ENCODE measurements at places on chromosomes 4 and X. TPM values are rescaled to one million over a fixed set of nuclear protein-coding genes. Genes with fewer than 3 reads are reported as not detected.

DNA sequence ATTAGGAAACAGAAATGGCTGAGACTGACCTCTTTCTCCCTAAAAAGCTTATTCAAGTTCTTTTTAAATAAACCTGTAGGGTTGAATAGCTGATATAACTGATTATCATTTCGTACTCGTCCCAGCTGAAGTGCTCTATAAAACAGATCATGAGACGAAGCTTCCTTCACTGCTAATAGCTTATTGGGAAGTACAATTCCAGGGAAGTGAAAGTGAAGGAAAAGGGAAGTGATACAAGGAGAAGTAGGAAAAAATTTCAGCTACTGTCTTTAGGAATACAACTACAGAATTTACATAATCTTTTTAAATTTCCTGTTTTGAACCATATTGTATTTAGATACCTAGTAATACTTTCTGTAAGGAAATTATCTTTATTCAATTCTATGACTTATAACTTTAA lies 103.0 kb downstream of the SNCA start:
- ATAC-seq = no peak

DNA sequence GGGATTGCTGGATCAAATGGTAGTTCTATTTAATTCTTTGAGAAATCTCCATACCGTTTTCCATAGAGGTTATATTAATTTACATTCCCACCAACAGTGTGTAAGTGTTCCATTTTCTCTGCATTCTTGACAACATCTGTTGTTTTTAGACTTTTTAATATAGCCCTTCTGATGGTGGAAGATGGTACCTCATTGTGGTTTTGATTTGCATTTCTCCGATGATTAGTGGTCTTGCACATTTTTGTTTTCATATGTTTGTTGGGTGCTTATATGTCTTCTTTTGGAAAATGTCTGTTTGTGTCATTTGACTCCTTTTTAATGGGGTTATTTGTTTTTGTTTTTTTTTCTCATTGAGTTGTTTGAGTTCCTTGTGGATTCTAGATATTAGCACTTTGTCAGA lies 75.3 kb upstream of the PUDP start:
- no peak for ATAC-seq

GRCh38 chrX:134633832-134634231 lies 24.4 kb downstream of the PLAC1 start:
- ATAC-seq = no peak

DNA sequence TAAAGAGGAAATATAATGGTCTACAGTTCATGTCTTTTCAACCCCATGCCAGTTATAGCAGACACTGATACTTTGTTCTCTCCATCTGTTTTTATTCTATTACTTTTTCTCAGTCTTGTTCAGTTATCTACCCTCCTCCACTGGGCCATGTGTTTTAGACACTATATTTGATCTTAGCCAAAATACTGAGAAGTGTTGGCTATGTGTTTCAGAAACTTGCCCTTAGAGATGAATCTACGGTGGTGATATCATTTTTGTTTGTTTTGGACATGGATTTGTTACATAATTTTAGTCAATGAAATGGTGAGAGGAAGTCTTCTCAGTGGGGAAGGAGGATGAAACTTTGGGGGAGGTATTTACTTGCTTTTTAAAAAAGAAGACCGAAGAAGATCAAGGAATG lies 211.5 kb upstream of the DDX53 start:
- no peak for ATAC-seq

GRCh38 chrX:18674417-18674787 lies 2.5 kb upstream of the RS1 start:
- peak; percentile 45 for ATAC-seq

DNA sequence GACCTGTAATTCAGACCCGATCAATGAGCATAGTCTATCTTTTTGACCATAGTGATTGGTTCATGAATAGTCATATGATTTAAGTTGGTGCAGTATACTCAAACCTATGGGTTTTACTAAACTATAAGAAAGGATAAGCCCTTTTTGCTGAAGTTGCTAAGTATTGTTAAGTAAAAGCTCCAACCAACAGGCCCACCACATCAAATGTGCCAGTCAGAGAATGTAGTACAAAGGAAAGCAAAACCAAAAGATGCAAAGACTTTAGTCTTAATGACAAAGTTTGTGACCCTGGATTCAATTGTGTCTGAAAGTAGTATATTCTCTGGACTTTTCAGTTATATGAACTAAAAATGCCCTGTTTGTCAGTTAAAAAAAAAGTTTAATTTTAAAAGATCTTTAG lies 208.1 kb upstream of the TET2 start:
- ATAC-seq = no peak

- ATAC-seq = no peak
Measured at GRCh38 chr4:112329672-112330375, 32.7 kb downstream of the ALPK1 start.

GRCh38 chrX:74925225-74926088 lies at the start of gene NEXMIF:
NEXMIF (minus strand) TSS chrX:74925452.
- ATAC-seq = peak; percentile 65

GRCh38 chr4:3729188-3729881 lies 36.9 kb upstream of the ADRA2C start:
- ATAC-seq = no peak

DNA sequence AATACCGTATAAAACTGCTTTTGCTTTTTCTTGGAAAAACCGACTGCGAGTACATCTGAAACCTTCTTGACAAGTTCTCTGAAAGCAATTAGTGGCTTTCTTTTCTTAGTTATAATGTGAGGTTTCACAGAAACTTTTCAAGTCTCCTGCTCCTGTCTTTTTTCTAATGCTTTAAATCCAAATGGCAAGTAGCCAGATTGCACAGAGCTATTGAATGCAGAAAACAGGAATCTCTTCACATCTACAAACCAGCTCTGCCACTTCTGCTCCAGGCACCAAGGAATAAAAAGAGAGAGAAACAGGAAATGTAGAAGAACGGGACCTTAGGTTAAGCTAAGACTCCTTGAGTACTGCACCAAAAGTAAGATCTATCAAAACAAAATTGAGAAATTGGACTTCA lies 267.3 kb upstream of the TET2 start:
- ATAC-seq = peak; percentile 52

GRCh38 chrX:771536-771935 lies 140.9 kb downstream of the SHOX start:
- no peak for ATAC-seq

DNA sequence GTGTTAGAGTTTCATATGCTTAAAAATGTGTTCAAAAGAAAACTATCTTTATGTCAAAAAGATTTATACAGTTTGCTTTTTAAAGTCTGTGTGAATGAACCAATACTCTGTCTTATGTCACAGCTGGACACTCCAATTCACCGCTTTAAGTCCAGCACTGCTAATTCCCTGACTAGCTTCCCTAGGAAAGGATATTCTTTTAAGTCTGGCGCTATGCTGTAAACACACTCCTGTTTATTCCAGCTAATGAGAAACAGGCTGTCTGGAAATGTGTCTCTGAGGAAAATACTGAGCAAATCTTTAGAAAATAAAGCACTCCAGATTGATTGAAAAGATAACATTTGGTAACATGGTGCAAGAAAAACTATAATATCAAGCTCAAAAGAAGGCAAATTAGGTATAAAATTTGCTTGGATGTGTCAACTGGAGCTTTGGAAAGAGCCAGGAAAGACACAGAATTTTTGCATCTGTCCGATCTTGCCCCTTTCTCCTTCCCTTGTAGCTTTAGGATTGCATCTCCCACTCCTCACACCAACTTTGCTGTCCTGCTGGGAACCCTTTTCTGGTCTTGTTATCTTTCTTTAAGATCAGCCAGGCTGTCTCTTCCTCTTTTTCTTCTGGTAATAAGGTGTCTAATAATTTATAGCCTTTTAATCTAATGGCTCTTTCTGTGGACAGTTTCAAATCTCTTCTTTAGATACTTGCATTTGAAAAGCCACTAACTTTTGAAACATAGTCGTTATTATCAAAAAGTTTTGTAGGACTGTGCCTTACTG lies 40.9 kb upstream of the VEGFC start:
- no peak for ATAC-seq

DNA sequence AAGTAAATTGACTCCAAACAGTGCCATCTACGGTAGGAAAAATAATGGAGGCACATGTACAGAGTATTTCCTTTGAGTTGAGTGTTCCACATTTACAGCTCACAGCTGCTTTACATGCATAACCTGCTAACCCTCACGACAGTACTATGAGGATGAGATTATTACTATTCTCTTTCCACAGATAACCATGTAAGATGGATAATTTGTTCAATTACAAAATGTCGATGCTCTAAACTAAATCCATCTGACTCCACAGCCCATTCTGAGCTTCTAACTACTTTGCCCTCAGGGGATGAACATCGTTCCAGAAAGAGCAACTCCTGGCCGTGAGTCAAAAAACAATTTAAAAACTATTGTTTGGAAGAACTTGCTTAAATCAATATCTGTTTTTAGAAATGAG lies 330.4 kb upstream of the NWD2 start:
- ATAC-seq = no peak

DNA sequence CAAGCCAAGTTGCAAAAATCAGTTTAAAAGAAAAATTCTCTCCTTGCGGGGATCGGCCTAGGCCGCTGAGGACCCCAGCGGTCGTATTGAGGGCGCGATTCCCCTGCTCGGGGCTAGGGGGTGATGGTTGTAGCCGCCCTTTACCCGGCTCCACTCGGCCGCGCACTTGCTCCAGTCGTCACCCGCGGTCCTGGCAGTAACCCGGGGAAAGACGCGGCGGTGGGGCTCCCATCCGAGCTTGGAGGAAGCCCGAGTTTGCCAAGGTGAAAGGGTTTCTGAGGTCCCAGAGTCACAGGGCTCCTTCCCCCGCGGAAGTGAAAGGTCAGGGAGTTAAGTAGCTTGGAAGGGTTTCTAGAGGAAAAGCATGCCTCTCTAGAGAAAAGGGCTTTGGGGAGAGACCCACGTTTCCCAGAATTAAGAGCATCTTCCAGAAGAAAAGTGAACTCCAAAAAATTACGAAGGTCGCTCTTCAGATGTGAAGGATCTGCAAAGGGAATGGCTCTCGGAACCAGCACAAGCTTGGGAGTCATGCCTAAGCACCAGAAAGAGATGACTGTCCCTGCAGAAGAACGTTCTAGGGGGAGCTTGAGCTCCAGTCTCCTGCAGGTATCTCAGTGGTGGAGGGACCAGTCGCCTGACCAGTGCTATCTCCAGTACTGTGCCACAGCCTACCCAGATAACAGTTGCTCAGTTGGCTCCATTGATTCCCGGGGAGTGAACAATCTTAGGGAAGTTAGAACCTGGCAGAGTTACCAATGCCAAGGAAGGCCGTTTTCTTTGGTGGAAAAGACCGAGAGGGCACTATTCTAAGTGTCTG lies 875 bp downstream of the LAP3 start:
- ATAC-seq = peak; percentile 11

- ATAC-seq = no peak
Measured at GRCh38 chr4:100728861-100729260, 211.0 kb upstream of the EMCN start.

DNA sequence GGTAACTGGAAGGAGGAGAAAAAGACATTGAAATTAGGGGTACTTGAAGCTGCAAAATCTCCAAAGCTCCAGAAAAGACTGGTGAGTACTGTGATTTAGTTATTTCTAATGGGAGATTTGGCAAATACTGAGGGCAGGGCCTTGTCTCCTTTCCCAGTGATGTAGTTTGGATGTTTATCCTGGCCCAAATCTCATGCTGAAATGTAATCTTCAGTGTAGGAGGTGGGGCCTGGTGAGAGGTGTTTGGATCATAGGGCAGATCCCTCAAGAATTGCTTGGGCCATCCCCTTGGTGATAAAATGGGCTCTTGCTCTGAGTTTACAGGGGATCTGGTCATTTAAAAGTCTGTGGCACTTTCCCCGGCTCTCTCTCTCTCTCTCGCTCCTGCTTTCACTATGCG lies 33.1 kb upstream of the GK start:
- ATAC-seq = no peak

- no peak for ATAC-seq
Measured at GRCh38 chrX:17052210-17052609, 105.8 kb downstream of the REPS2 start.

DNA sequence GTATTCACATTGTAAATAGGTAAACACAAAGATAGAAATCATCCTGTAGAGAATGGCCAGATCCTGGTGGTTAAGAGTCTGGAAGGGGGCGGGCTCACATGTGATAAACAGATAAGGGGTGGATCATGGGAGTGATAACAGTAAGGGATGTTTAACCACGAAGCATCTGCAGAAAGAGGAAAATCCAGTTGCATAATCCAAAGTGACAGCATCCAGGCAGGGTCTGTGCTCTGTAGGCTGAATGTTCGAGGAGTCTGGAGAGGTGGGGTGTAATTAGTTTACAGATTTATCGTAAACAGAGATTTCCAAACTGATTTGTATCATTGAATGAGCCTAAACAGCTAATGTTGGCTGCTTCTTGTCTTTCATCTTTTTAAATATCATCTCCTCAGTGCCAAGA lies 1009.8 kb upstream of the SLIT2 start:
- no peak for ATAC-seq

GRCh38 chr4:83197555-83198235 lies 83.2 kb upstream of the PLAC8 start:
- ATAC-seq = no peak

GRCh38 chrX:74536832-74537371 lies 77.5 kb downstream of the RLIM start:
- ATAC-seq = no peak

DNA sequence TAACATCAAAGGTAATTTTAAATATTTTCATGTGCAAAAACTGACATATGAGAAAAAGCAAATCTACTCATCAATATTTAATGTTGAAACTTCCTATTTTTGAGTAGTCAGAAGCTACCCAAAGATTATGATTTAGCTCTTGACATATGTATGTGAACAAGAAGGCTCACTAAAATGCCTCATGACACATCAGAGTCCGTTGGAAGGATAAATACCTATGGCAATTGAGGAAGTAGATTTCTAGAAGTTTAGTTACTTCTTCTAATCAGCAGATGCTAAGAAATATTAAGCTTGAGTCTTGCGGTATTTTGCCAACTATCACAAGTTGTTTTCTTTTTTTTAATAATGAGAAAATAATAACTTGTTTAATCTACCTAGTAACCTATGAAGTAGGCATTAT lies 55.3 kb downstream of the MSL3 start:
- ATAC-seq = no peak

- ATAC-seq = no peak
Measured at GRCh38 chr4:7210824-7211223, 18.5 kb downstream of the SORCS2 start.

- ATAC-seq = no peak
Measured at GRCh38 chr4:9924750-9925149, 96.5 kb downstream of the SLC2A9 start.

DNA sequence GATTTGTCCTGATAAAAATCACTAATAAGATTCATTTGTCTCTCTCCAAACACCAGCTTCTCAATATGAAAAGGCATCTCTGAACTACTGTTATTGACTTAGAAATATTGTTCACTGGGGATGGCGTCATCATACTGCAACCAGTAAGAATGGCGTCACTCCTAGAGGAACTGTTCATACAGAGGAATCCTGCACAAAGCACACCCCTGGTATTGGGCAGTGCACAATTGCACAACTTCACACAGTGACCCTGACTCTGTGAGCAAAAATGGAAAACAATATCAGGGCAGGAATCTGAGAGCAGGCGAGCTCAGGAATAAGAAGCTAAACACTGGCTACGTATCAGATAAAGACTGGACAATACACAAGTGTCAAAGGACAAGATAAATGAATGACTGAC lies 66.7 kb upstream of the PNPLA4 start:
- ATAC-seq = no peak

CT83 gene
- not detected for total RNA-seq

TEX13D gene
- not detected for total RNA-seq

UCHL1 gene
- 4.9 TPM for total RNA-seq

CSN1S1 gene
- not detected for total RNA-seq

HPGD gene
- 11.5 TPM for total RNA-seq

MAGEA3 gene
- not detected for total RNA-seq

NR3C2 gene
- 7.8 TPM for total RNA-seq

FRMPD3 gene
- not detected for total RNA-seq

RS1 gene
- total RNA-seq = not detected

DGKK gene
- not detected for total RNA-seq

PYURF gene
- 54.5 TPM for total RNA-seq

ITIH6 gene
- not detected for total RNA-seq

BDH2 gene
- 11.4 TPM for total RNA-seq
